ENCODE measurements at places on chromosomes 6 and 20.

GRCh38 chr20:9246731-9247130 lies 177.8 kb downstream of the PLCB4 start:
- no peak for DNase-seq

- no peak for DNase-seq
Observed at GRCh38 chr20:43287637-43288036, 97.9 kb upstream of the PTPRT start.

DNA sequence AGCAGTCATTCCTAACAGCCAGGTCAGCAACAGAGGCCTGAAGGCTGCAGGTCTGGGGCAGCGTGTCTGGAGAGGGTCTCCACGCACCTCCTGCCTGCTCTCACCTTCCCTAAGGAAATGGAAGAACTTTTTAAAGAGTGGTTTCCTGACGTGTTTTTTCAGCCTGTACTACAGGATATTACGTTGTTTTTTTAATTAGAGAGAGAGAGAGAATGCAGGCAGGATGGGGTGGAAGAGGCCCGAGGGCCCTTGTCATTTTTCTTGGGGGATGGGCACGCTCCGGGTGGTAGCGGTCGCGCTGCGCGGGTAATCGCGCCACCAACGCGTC lies 2.1 kb downstream of the DLL1 start:
- DNase-seq: no peak

DNA sequence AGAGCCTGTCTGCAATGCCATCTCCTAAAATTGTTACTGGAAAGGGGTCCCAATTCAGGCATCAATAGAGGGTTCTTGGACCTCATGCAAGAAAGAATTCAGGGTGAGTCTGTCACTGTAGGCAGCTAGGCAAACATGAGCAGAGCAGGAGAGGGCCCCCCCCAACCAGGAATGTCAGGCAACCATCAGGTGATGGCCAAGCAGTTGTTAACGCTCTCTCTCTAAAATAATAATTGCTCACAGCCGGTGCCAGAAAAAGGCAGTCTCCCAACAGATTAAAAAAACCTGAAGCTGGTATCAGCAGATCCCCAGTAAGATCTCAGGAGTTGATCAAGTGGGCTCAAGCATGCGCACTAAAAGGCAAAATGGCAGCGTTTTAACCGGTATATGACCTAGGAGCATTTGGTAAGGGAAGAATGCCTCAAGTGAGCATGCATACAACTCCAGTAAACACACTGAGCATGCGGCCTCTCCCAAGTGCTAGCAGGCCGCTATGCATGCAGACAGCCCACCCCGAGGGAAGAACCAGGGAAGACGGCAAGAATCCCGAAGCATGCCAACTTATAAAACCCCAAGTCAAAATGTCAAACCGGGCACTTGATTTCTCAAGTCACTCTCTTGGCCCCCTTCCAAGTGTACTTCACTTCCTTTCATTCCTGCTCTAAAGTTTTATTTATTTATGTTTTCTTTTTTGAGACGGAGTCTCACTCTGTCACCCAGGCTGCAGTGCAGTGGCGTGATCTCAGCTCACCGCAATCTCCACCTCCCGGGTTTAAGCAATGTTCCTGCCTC lies 44.0 kb upstream of the RNGTT start:
- peak; percentile 23 for DNase-seq

Data from iris pigment epithelial cell (primary cell).